Central memory CD4-positive, alpha-beta T cell (primary cell): ENCODE measurements at places on chromosomes 6 and 20.
A peak's percentile ranks its signal among the peaks of the same experiment; 100 is the strongest.

- DNase-seq: no peak
Measured at GRCh38 chr20:62219101-62219991, 732 bp downstream of the HRH3 start.

- DNase-seq: no peak
Measured at GRCh38 chr6:138571585-138572166, 72.4 kb upstream of the NHSL1 start.

- no peak for DNase-seq
Measured at GRCh38 chr20:11453430-11453829, 464.3 kb upstream of the BTBD3 start.

DNA sequence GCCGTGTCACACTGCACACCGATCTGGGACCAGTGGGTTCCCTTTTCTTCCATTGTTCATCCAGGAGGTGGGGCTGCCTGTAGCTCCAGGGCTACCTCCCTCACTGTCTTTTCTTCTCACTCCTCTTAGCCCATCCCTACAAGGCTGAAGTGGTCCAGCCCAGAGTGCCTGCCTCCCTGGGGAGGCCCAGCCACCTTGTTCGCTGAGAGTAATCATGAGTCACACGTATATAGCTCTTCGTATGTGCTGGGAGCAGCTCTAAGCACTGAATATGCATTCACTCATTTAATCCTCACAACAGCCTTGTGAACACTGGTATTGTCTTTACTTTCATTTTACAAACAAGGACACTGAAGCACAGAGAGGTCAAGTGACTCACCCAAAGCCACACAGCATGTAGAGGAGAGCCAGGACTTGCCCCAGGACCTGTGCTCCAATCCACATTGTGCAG is 14.7 kb upstream of the CCDC167 start:
- no peak for DNase-seq

DNA sequence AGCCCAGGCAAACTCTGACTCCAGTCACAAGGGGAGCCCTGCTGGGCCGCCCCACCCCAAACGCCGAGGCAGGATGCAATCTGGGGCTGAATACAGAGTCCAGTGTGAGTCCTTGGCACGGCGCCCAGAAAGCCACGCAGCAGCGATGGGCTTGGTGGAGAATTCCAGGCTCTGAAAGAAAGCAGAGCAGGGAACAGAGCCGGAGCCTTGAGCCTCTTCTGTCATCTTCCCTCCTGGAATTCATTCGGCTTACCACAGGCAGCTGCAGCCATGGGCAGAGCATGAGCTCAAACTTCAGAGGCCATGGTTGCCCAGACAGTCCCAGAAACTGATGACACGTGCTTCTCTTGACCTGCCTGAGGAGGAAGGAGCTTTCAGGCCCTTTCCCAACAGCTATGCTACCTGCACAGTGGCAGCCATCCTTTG is 441.1 kb upstream of the JARID2 start:
- no peak for DNase-seq

- DNase-seq: no peak
Measured at GRCh38 chr6:2780102-2780737, 15.0 kb downstream of the WRNIP1 start.

DNA sequence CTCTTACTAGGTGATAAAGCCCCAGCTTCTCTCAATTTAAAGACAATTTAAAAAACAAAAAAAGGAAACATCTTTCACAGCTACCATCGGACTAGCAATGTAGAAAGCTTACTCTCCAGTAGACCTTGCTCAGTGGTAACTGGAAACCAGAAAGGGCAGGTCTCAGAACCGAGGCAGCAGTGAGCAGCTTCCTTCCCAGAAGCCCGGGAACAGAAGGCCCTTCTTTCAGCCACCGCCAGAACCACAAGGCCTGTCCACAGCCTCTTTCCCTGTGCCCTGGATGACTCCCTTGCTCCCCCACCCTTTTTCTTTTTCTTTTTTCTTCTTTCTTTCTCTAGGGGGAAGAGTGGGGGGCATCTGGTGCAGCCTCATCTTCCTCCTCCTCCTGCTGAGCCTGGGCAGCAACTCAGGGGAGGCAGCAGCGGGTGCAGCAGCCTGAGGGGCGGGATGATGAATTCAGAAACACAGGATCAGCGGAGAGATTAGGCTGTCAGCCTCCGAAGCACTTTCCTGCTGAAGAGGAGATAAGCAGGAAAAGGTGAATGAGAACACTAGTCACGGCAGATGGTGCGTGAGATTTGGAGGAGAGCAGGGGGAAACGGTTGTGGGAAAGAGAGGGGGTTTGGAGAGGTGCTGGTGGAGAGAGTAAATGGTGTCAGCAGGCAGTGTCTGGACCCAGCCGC is 158.5 kb downstream of the ID4 start:
- no peak for DNase-seq

DNA sequence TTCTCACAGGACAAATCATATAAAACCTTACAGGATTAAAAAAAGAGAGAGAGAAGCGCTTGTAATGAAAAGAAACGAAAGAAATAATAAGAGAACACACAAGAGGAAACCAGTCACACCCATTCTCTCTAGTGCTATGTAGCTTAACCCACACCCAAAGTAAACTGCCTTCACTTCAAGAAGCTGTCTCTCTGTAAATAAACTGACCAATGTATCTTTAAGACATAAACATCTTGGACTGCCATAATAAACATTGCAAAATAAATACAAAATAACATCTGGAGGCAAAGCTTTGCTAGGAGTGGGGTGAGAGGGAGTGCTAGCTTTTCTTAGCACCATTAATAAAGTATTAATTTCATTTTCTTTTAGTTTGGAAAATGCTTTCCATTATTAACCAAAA is 61.6 kb upstream of the RNF146 start:
- no peak for DNase-seq

DNA sequence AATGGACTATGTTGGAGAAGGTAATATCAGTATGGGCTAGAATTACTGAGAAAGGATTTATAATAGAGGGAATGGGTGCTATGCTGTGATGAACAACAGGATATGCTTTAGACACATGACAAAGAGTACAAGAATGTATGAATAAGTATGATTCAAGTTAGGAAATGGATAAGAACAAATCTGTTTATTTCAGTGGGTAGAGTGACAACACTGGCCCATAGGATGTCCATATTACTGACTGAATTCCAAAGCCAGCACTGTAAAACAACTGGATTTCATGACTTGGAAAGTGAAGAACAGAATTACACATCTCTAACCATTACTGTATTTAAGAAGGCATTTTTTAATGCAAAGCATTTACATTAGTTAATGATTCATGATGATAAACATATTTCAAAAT is 35.9 kb downstream of the EPM2A start:
- DNase-seq: no peak

- DNase-seq: no peak
Measured at GRCh38 chr6:123635144-123635543, 1.6 kb downstream of the TRDN start.

GRCh38 chr6:157108923-157109322 is 214.4 kb downstream of the TMEM242 start:
- DNase-seq: no peak

- DNase-seq: no peak
Measured at GRCh38 chr6:35016502-35017321, 124.4 kb downstream of the TCP11 start.

GRCh38 chr6:160462551-160463109 is 114.5 kb downstream of the SLC22A3 start:
- peak; percentile 91 for DNase-seq

- DNase-seq: no peak
Measured at GRCh38 chr6:77368660-77369313, 94.5 kb downstream of the HTR1B start.

- DNase-seq: no peak
Measured at GRCh38 chr6:5084360-5084780, 771 bp upstream of the PPP1R3G start.

GRCh38 chr6:71106276-71106675 is 149.4 kb upstream of the B3GAT2 start:
- no peak for DNase-seq

DNA sequence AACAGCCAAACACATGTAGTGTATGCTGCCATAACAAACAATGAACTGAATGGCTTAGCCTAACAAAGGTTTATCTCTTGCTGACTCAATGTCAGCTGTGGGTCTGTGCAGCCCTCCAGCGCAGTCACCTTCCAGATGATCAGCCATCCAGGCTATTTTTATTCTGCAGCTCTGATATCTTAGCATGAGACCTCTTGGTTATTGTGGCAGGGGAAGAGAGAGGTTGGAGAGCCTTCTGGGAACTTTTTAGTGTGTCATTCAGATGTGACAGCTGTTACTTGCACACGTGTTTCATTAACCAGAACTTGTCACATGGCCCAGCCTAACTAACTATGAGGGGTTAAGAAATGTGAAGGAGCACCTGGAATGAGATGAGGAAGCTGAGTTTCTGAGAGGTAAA is 202.5 kb downstream of the DHX35 start:
- DNase-seq: no peak

DNA sequence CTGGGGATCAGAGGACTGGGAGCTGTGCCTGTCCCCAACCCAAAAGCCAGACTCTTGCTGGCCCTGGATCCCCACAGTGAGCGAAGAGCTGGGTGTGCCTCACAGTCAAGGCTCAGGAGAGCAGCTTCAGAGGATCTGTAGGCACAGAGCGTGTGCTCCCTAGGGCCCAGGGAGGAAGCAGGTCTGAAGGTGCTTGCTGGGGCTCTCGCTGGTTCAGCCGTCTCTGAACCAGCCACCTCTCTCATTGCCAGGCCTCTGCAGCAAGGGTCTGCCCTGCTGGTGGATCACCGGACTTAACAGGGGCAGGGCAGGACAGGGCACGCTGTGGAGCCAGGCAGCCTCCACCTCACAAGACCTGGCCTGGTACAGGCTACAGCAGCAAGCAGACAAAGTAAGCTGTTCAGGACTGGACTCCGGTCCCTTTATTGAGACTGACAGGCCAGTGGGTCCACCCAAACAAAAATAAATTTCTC is 13.8 kb downstream of the PCIF1 start:
- DNase-seq: no peak

GRCh38 chr6:10048370-10049297 is 366.2 kb downstream of the TFAP2A start:
- DNase-seq: no peak

DNA sequence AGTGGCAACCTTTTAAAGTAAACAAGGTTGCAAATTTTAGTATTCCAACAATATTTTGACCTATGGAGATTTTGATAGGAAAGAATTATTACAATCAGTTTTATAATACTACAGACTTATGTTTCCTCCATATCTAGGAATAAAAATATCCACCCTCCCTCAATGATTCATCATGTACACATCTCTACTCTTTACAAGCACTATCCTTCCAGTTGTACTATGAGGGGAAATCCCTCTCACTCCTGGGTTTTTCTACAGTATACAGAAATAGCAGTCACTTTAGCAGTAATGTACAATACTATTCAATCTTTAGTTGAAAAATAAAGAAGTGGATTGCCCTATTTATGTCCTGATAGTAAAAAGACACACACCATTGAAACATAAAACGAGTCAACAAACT is 46.3 kb upstream of the SCML4 start:
- no peak for DNase-seq

GRCh38 chr6:164532198-164533044 is 777.0 kb downstream of the C6orf118 start:
- no peak for DNase-seq

GRCh38 chr6:29887330-29887818 is 55.0 kb upstream of the HLA-A start:
- DNase-seq: peak; percentile 45

DNA sequence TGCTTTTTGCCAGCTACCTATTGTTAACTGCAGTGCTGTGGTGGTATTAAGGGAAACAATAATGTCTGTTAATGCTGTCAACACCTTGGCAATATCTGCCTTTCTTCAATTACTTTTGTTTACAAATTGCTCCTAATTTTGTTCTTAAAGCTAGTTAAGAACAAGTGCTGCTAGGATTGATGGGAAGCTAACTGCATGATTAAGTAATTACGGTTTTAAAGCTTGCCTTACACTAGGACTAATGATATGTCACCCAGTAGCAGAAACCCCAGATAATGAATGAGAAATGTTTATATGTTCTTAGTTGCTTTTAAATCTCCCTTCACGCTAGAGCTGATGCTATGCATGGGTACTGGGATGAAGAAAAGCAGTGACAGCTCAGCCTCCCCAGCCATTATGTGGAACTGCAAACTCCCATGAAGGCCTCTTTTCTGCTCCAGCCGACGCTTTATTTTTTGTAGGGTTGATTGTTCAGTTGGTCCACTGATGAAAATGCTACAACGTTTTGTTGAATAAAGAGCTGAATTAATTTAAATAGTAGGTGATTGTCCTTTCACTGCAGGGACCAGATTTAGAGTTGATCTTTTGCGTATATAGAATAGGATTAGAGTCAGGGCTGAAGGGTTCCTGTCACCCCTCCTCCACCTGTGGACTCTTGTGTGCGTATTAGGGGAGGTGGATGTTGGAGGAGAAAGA is 610.5 kb downstream of the TFAP2B start:
- no peak for DNase-seq

DNA sequence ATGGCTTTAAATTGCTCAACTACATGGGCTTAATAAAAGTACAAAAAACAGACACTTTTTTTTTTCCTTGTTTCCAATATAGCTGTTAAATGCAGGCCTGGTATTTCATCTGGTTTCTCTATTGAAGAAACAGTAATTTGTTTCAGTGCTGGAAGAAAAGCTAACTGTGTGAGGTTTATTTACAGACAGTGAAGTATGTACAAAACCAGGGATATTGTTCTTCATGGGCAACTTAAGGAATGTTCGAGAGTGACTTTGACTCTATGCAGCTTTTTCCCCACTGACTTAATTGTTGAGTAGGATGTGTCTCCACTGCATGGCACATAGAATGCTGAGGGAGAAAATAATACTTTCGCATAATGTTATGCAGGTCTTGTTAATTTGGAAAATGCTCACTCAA is 31.0 kb upstream of the PRL start:
- no peak for DNase-seq

GRCh38 chr6:45697605-45698004 is 318.1 kb downstream of the CLIC5 start:
- DNase-seq: no peak

DNA sequence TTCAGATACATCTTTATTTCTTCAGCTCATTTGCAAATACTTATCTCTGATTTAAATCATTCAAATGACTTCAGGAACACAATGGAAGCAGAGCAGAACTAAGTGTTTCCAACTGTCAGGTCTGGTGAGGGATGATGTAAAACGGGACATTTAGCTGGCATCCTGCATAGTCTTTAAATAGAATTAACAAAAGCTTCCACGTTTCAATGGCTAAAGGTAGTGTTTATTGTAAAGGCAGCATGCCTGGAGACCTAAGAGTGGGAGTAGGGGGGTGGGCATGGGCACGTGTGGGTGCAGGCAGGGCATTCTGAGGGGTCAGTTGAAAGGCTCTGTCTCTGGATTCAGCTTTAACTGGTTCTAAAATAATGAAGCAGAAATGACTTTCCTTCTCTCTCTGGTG is 174.9 kb downstream of the PLCB1 start:
- no peak for DNase-seq

DNA sequence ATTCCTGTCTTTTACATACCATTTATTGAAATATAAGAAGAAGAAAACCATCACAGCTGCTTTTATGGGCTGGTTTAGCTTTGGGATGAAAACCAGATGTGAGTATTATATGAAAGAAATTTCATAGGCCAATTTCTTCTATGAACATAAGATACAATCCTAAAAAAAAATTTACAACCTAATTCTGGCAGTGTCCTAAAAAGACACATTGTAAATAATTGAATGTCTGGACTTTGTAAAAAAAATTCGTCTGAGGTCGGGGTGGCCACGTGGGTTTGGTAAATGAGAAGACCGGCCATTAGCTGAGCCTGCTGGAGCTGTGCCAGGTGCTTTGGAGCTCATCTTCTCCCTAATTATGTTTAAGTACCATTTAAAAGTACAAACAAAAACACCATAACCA is 26.8 kb downstream of the DACT2 start:
- DNase-seq: no peak

GRCh38 chr6:138093632-138094031 is 13.6 kb downstream of the PERP start:
- DNase-seq: no peak
